ENCODE measurements at places on chromosomes 11 and 22.

DNA sequence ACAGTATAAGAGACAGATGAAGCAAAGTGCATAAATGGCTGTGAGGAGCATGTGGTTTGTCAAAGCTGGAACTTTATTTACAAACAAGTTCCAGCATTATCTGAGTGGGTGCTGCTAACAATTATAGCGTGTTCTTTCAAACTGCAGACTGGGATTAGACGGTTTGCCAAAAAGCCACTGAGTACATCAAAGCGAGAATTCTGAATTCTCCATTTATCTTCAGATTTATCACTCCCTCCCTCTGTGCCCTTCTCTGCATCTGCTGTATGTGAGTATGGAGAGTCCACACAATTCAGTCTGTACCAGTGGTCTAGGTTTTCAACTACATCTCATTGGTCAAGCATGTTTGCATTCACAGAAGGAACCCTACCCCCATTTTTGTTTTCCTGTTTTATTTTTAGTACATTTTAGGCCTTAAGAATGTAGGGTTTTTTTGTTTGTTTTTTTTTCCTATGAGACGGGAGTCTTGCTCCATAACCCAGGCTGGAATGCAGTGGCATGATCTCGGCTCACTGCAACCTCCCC, 18.1 kb upstream of the INCENP start:
- DNase-seq = no peak

DNA sequence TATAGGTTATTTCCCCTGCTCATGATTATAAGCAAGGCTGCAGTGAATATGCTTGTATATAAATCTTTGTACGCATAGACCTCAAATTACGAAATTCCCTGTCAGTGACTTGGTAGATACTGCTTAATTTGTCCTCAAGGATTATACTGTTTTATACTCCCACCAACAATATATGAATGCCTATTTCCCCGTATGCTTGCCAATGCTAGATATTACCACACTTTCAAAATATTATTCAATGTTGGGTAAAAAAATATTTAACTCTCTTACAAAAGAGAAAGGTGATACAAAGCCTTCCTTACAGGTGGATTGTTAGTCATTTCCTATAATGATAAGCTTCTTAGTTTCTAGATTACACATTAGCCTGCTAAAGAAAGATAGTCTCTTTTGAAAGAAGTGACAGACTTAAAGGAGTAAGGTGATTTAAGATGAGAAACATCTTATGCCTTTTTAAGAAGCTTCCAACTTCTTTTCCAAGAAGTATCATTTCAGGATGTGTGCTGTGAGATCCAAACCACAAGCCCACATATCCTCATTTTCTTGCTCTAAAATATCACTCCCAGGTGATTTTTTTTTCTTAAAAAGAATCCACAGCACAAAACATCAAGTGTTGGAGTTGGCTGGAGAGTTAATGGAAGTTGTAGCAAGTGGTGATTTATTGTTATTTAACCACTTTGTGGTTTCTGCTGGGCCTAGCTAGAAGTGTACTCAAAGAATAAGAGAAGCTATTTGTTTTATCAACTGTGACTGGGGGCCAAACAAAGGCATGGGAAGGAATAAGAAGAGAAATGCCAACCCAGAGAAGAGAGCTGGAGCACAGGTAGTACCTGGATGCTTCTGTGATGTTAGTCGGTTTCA, 59.2 kb downstream of the BARX2 start:
- no peak for DNase-seq

GRCh38 chr22:46297151-46297812, 612 bp downstream of the GTSE1 start:
- peak; percentile 43 for DNase-seq

GRCh38 chr11:71499546-71499945, 27.5 kb upstream of the KRTAP5-7 start:
- DNase-seq = no peak

- no peak for DNase-seq
These were observed 72.0 kb upstream of the ARHGAP32 start for GRCh38 chr11:129264114-129264513.

- no peak for DNase-seq
These were observed 38.5 kb downstream of the SIK3 start for GRCh38 chr11:117059611-117060148.

GRCh38 chr11:30753994-30754393, 167.8 kb upstream of the MPPED2 start:
- no peak for DNase-seq

- DNase-seq = peak; percentile 60
These were observed 25.0 kb upstream of the TMPRSS4 start for GRCh38 chr11:118051611-118052461.

GRCh38 chr11:4467811-4468606, 14.4 kb upstream of the OR52K1 start:
- DNase-seq = no peak

DNA sequence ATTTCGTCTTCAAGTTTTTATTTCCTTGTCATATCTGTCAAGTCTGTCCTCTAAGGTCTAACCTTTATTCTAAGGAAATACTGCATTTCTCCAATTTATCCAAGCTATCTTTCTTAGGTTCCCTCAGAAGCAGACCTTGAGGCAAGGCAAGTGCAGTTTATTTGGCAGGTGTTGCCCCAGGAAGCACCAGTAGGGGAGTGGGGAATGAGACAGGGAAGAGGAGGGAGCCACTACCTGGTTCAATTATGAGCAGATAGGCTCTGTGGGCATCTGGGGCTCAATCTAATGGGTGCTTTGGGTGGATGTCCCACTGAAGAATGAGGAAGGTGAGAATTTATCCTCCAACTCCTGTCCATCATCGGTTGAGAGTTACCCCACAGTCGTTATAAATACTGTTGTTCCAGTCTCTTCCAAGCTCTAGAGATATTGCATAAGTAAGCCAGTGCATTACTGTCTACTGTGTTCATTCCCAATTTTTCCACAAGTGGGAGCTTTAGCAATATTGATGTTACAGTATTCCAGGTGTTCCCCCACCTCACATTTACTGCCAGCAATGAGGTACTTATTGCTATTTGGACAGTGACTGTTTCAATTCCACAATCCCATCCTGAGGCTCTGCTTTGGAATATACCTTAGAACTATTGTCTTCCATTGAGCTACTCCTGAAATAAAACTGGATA, 154.9 kb upstream of the CEP126 start:
- DNase-seq = no peak

GRCh38 chr22:20456064-20456721, 18.6 kb upstream of the SCARF2 start:
- peak; percentile 67 for DNase-seq

GRCh38 chr22:47057916-47058585, 295.6 kb downstream of the TBC1D22A start:
- DNase-seq = no peak

- no peak for DNase-seq
These were observed 360.9 kb upstream of the NARS2 start for GRCh38 chr11:78935398-78936068.

DNA sequence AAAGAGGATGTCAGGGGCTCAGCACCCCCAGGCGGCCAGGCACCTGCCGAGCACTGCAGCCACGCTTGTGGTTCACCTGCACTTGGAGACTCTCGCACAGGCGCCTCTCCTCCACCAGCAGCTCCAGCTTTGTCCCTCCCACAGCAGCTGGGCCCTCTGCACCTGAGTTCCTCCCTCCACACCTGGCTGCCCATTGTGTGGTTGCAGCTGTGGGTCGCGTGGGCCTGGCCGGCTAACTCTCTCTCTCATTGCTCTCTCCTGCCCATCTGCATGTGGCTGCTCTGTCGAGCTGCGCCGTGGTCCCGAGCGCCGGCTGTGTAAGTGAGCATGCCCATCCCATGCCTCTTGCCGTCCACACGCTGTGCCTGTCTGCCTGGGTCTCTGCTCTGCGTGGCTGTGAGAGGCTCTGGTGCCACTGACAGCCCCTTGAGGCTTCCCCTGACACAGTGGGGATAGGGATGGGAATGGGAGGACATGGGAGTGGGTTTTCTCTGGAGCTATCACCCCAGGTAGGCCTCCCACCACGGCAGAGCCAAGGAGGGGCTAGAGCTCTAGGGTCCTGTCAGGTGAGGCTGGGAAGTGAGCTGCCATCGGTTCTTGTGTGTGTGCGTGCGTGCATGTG, 8.5 kb upstream of the ACR start:
- peak; percentile 26 for DNase-seq

- no peak for DNase-seq
These were observed 200.9 kb downstream of the KIF18A start for GRCh38 chr11:27907091-27907490.

DNA sequence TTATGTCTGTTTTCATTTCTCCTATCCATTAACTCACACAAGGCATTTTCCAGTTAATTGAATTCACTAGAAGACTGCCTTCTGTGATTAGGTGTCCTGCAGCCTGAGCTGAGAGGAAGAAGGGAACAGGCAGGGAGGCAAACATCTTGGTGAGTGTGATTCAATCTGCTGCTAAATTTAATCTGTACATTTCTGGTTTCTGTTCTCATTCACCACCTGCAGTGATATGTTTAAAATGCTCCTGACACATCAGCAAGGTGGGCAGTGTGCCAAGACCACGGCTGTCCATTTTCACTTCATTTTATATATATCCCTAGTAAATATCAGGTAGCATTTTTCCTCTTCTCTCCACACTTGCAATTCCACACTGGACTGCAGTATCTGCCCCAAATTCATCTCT, 416.5 kb downstream of the TMEM135 start:
- no peak for DNase-seq

GRCh38 chr11:23192256-23192655, 332.0 kb upstream of the CCDC179 start:
- DNase-seq = no peak

GRCh38 chr22:43446037-43446803, 34.4 kb downstream of the MPPED1 start:
- DNase-seq = no peak

DNA sequence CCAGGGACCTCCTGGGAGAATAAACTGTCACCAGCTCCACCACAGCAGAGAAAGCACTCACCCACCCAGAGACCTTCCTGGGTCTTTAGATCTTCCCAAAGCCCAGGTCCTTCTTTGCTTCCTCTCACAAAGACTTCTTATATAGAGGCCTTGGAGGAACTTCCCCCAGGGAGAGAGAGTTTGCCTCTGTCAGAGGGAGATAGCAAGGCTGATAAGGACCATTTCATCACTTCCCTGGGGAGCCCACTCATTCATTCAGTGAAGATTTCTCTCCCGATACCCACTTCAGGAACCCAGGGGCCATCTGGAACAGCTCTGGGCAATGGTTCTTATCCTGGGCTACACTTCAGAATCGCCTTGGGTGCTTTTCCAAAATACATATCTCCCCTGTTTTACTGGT, at the start of gene PRG2:
TSS of gene PRG2 (minus strand) at position 116 of the 400 bp plus-strand sequence. CDS start 706 bp downstream, outside the sequence.
- no peak for DNase-seq

GRCh38 chr11:43467958-43468357, 109.2 kb downstream of the TTC17 start:
- DNase-seq = no peak
